Activated T-helper 17 cell treated with anti-CD3 and anti-CD28 coated beads, Interleukin-2, amount 50 U/mL, for 72 hours (primary cell): ENCODE measurements at places on chromosomes 12 and 14.

DNA sequence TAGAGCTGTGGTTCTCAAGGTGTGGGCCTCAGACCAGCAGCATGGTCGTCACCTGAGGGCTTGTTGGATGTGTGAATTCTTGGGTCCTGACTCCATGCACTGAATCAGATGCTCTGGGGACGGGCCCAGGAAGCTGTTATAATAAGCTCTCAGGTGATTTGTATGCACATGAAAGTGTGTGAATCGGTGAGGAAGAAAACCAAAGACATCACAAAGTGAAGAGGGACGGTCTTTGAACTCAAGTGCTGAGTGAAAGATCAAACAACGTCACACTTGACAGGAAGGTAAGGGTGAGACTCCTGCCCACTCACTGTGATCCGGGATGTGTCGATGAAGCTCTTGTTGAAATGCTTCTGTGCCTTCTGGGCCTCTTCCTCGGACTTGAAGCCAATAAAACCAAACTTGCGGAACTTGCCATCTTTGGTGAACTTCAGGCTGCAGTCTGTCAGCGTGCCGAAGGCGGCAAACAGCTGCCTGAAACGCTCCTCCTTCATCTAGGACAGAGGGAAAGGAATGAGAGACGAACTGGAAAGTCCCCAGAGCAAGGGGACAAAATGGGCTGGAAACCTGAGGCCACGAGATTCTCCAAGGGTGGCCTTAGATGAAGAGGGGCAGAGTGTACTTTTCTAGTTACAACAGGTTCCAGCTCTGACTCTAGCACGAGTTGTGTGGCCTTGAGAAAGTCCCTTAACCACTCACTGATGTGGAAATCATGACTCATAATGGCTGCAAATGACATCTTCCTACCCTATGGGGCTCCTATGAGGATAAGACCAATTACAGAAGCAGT, 4.0 kb downstream of the RBM19 start:
- ATAC-seq, result peak; percentile 79

- no peak for ATAC-seq
Measured at GRCh38 chr12:61523276-61523992, 736.8 kb upstream of the USP15 start.

DNA sequence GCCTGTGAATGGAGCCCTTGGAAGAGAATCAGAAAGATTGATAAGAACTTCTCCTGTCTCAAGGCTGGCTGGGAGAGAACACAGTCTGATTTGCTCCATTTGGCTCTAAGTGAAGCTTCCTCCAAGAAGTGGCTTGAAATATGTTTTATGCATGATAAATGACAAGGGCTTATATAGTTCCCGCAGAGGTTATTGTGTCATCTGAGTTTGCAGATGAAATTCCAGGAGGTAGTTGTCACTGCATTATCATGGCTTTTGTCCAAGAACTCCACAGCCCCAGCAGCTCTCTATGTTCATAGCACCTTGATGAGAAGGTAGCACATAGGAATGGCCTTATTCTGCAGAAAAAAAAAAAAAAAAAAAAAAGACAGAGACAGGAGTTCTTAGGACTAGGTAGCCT, 108.5 kb downstream of the DACT1 start:
- no peak for ATAC-seq

GRCh38 chr14:77403768-77404167, 19.6 kb downstream of the NOXRED1 start:
- ATAC-seq, result no peak

DNA sequence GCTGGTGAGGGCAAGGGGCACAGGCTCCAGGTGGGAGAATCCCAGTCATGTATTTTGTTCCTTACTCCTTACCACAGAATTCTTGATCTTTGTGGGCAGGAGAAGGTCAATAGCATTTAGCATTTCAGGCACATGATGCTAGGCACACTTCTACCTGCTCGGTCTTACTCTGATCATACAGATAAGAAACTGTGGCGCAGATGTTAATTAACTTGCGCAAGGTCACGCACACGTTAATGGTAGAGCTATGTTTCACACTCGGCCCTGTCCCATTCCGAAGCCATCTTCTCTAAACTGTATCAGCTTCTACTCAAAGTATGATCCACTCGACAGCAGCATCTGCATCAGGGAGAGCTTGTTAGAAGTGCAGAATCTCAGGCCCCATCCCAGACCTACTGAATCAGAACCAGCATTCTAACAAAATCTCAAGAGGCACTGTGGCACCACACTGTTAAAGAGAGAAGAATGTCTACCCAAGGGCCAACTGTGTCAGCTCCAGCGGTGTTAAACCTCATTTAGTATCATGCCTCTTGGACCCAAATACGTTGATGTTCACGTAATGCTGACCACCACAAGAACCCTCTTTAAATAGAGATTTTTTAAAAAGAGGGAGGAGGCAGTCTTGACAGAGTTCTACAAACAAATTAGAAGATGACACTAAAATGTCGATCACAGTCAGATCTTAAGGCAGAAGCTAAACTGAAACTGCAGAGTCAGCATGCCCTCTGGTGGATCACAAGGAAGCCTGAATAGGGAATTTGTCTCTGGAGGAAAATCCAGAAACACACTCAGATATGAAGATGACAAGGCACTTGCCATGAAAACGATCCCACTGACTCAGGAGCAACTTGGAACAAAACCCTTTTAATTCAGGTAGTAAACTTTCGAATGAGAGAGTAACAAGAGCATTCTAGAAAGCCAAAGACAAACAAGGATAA, 7.3 kb downstream of the STXBP6 start:
- no peak for ATAC-seq

DNA sequence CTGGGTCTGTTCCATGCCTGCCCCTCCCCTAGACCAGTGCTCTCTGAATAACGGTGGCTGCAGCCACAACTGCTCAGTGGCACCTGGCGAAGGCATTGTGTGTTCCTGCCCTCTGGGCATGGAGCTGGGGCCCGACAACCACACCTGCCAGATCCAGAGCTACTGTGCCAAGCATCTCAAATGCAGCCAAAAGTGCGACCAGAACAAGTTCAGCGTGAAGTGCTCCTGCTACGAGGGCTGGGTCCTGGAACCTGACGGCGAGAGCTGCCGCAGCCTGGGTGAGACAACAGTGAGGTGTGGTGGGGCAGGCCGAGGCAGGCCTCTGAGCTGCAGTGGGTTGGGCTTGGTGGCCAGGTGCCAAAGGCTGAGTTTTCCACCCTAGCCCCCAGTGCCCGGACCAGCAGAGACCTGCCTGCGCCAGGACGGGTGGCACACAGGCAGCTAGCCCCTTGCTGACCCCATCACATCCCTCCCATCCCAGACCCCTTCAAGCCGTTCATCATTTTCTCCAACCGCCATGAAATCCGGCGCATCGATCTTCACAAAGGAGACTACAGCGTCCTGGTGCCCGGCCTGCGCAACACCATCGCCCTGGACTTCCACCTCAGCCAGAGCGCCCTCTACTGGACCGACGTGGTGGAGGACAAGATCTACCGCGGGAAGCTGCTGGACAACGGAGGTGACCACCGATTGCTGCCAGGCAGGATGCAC, 28.2 kb upstream of the LRP1-AS start:
- ATAC-seq, result peak; percentile 46

DNA sequence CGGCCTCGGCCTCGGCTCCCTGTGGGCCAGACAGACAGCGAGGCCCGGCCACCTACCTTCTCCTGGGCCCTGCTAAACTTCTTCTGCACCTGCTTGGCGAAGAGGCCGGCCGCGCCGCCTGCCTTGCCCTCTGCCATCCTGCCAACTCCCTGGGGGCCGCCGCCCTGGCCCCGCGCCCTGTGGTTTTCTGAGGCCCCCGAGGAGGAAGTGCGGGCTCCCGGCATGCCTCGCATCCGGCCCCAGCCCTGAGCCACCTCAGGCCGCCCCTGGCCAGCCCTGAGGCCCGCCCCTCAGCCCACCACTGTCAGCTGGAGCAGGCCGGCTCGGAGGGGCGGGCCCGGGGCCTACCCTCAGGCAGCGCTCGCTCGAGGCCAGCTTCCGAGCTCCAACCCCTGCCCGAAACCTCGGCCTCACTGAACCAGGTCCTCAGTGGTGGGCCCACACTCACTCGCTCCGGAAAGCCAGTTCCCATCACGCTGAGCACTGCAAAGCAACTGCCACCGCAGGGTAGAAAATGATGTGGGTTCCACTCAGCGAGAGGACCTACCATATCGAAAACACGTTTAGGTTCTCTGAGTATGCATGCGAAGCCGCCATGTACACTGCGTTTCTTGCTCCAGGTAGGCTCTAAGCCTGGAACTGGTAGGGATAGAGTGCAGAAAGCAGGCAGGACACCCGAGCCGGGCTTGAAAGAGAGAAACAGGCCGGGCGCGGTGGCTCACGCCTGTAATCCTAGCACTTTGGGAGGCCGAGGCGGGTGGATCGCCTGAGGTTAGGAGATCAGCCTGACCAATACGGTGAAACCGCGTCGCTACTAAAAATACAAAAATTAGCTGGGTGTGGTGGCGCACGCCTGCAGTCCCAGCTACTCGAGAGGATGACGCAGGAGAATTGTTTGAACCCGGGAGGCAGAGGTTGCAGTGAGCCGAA, at the start of gene BIN2:
TSS of gene BIN2 (minus strand) at position 209 of the 930 bp plus-strand sequence. CDS start at position 137, 72 bp downstream.
- peak; percentile 70 for ATAC-seq

DNA sequence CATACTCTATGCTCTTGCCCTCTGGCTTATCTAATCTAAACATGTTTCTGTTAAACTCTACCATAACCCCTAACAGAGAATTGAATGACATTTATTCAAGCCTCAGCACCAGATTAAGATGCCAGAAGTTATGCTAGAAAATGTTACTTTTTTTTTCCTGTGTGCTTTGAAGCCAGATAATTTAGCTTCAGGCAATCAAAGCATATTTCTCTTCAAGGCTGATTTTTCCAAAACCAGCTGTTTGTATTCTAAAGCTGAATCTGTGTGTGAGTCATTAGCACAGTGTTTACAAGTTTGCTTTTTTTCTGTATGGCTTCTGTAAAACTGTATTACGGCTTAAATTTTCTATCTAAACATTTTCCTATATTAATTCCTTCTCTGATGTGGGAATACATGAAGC, 326.1 kb downstream of the FSCB start:
- ATAC-seq, result no peak

DNA sequence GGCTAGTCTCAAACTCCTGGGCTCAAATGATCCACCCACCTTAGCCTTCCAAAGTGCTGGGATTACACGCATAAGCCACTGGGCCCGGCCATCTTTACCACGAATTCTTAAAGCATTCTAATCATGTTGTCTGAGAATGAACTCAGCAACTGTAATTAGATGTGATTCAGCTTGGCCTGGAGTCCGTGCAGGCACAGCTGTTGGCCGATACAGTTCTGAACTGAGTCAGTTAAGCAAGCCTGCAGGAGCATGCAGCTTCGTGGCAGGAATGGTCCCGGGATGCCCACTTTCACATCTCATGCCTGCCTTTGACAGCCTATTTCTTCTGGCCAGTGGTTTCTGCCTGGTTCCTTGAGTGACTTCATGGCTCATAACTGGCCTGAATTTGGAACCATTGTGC, 194.1 kb downstream of the ANO6 start:
- ATAC-seq, result no peak

- peak; percentile 10 for ATAC-seq
Measured at GRCh38 chr14:103538291-103539055, 9.5 kb downstream of the TRMT61A start.

DNA sequence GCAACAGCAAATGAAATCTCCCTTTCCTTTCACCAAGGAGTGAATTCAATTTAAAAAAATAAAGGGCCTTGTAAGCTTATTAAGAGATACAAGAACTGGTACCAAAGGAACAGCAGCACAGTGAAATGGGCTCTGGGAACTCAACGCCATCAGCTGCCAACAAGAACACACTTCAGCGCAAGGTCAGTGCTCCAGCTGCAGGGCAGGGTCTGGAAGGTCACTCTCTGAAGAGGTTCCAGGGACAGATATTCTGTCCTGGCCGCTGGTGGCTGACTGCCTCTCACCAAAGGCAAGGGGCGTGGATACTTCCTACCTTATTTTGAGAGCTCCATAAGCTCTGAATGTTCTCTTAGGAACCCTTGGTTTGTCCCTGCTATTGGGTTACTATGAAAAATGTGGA, 186.6 kb downstream of the CALM1 start:
- ATAC-seq, result no peak

DNA sequence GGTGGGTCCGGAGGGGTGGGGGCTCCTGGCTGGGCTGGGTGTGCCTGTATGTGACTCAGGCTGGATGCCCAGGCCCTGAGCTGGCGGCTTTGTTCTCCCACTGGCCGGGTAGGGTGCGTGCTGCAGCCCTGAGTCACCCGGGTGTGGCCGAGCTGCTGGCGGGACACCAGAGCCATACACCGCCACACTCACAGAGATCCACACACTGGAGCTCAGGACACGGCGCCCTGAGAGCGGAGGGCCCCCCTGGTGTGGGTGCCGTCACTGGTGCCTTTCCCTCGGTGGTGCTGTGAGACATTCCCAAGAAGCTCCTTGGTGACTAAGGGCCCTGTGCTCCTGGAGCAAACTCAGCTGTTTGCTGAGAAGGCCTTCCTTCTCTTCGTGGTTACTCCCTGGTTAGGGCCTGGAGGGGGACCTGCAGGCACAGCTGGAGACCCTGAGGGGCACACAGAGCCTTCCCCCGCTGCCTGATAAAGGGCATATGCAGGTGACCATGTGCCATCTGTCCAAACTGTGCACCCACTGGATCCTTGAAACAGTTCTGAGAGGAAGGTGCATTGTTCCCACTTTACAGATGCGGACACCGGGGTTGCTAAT, 44.3 kb downstream of the KRT80 start:
- ATAC-seq, result no peak

- no peak for ATAC-seq
Measured at GRCh38 chr14:32428875-32429274, 99.8 kb downstream of the AKAP6 start.

DNA sequence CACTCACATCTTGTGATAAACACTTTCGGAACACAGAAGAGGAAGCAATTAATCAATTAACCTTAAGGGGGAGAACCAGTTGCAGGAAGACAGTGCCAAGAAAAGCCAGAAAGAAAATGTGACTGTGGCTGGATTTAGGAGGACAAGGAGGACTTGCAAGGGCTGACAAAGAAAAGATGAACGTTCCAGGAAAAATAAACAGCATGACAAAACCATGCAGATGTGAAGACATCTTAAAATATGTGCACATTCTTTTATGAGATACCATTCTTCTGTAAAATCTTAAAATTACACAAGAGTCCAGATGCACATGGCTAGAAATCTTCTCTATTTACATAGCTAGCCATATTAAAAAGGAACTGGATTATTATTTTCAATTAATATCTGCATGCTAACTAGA, 33.4 kb downstream of the KITLG start:
- ATAC-seq, result no peak

DNA sequence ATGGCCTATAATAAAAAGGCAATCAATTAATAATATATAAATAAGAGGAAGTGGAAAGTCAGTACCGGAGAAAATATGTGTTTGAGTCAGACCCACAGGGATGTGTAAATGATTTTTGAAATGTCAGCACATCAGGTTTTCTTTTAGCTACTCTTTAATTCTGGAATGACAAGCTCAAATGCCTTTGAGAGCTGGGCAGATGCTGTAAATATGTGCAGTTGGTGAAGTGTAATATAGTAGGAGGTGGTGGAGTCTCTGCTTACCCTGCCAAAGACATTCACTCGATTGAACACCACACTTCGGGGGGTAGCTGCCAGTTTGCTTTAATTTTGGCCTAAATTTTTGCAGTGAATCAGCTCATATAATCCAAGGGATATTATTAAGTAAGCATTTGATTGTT, 93.0 kb downstream of the PLEKHA5 start:
- no peak for ATAC-seq

- no peak for ATAC-seq
Measured at GRCh38 chr14:53295985-53296582, 143.0 kb upstream of the DDHD1 start.
